ENCODE measurements at places on chromosomes 11 and 22.

DNA sequence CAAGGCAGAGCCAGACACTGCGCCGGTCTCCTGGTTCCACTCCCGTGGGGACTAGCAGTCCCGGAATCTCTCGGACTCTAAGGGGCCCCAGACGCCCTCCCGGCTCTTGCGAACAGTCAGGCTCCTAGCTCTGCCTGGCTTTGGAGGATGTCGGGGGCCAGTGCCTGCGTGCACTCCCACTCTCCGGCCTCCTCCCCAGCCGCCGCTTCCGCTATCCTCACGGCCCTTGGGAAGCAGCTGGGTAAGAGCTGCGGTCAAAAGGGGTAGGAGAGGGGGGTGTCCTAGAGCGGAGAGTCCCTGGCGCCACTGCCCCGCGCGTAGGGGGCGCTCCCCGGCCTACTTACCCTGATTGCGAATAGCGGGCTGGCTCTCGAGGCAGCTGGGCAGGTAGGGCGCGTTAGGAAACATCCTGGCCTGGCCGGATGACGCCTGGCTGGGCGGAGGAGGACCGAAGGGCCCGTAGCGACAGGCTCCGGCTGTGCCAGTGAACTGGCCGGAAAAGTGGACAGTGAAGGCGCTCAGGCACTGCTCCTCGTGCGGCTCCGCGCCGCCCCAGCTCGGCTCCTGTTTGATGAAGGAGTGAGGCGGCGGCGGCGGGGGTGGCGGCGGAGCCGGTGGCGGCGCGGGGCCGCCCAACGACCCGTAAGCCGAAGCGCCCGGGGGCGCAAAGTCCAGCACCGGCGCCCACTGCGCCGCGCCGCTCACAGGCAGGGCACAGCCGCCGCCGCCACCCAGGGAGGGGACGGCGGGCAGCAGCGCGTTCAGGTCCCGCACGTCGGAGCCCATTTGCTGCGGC lies 785 bp downstream of the WT1 start:
- no peak for DNase-seq

GRCh38 chr11:126756855-126757254 lies 243.7 kb downstream of the KIRREL3 start:
- DNase-seq: no peak

- DNase-seq: no peak
Measured at GRCh38 chr11:10319702-10320558, 15.1 kb downstream of the ADM start.

- no peak for DNase-seq
Measured at GRCh38 chr11:119772641-119773415, 43.8 kb upstream of the NECTIN1 start.

GRCh38 chr11:119099711-119100110 lies 1.9 kb downstream of the DPAGT1 start:
- no peak for DNase-seq

DNA sequence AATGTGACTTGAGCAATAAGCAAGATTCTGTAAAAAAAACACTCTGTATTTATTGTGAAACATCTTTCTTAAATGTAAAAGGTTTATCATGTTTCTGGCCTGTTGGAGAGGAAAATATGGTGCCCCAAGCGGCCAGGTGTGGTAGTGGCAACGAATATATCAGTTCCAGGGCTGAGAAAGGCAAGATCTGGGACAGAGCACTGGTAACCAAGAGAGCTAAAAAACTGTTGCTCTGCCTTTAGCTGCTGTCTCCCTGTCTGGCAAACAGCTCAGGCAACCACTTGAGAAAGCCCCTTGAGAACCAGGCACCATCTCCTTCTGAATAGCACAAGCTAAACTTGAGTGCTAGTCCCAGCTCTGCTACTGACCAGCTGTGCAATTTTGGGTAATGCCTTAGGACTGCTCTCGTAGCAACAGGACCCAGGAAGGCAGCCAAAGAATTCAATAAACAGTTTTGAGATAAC lies 129.9 kb downstream of the KCNC1 start:
- peak; percentile 32 for DNase-seq

- DNase-seq: no peak
Measured at GRCh38 chr22:31235081-31235480, 23.0 kb downstream of the LIMK2 start.

DNA sequence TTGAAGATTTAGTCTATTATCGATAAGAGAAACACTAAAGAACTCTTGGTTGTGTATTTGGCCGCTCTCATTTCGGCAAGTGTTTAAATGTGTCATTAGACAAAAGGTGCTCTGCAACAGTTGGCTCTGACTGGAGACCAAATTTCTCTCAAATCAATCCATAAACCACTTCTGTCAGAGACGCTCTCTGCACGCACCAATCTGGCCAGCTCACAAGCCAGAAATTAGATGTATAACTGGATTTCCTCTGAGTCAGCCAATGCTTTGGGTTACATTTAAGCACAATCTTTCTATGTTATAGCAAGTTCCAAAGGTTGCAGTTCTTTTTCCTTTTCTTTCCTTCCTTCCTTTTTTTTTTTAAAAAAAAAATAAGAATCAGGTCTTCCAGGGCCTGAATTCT lies 17.6 kb upstream of the PARVA start:
- no peak for DNase-seq

DNA sequence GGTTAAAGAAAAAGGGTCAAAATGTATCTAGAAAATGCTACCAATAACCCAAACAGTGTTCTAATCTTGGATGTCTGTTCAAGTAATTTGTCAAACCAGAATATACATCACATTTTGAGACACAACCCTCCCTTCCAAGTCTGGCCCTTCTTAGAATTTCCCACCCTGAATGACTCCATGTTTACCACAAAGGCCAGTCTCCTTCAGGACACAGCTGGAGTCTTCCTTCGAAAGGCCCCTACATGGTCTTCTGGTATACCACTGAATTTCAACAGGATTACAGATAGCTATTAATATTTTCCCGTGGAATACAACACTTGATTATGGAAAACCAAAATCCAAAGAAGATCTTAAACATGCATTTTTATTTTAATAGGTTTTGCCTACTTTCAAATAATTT lies 10.2 kb downstream of the CCDC34 start:
- DNase-seq: no peak

DNA sequence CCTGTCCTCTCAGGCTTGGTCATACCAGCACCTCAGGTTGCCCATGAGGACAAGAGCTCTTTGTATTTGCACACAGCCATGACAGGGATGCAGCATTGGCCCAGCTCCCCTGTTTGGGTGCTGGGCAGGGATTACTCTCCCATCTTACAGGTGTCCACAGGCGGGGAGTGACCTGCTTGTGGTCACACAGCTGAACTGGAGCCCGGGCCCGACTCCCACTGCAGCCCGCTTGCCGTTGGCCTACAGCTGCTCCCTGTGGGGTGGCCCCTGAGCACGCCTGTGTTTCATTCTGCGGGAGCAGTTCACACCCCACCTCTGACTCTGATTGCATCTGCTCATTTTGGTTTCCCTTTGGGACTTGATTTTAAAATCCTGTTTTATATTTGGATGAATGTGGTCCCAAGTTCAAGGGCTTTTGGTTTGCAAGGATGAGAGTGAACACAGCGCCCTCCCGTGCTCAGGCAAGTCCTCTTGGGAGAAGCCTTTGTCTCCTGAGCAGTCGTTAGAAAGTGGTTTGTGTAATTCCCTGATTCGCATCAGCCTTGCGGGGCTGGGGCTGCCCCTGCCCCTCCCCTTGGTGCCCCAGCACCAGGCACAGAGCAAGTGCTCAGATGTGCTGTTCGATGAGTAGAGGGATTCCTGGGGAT lies 9.3 kb downstream of the PICK1 start:
- DNase-seq: no peak

- DNase-seq: no peak
Measured at GRCh38 chr11:64726867-64727530, 4.0 kb upstream of the NRXN2 start.

- DNase-seq: no peak
Measured at GRCh38 chr11:2302306-2302895, 588 bp downstream of the TSPAN32 start.

All from bronchial epithelial cell (primary cell).